ENCODE measurements at places on chromosomes 12 and 14. TPM values are rescaled to one million over a fixed set of nuclear protein-coding genes. Genes with fewer than 3 reads are reported as not detected.

The NEDD1 gene
- 36.3 TPM for total RNA-seq

DNA sequence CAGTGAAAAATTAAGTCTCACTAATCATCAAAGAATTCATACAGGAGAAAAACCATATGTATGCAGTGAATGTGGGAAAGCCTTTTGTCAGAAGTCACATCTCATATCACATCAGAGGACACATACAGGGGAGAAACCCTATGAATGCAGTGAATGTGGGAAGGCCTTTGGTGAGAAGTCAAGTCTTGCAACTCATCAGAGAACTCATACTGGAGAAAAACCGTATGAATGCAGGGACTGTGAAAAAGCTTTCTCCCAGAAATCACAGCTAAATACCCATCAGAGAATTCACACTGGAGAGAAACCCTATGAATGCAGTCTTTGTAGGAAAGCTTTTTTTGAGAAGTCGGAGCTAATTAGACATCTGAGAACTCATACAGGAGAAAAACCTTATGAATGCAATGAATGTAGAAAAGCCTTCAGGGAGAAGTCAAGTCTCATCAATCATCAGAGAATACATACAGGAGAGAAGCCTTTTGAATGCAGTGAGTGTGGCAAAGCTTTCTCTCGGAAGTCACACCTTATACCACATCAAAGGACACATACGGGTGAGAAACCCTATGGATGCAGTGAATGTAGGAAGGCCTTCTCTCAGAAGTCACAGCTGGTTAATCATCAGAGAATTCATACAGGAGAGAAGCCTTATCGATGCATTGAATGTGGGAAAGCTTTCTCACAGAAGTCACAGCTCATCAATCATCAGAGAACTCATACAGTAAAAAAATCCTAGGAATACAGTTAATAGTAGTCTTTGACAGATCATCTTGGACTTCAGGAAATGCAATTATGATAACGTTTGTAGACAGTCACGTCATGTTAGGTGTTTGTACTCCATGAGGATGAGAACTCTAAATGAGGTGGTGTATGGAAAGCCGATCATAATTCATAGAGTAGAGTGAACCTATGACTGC lies 21.1 kb downstream of the ZNF84 start:
- H3K36me3 ChIP-seq = peaks cover 19% of the 10 kb centered on the region
- H3K4me3 ChIP-seq = no peak overlapping the region
- H3K4me1 ChIP-seq = no peaks in the 10 kb centered on the region

GRCh38 chr12:76374386-76375020 lies 26.3 kb upstream of the BBS10 start:
- H3K27me3 ChIP-seq = no peaks in the 10 kb centered on the region
- no peaks in the 10 kb centered on the region for H3K4me1 ChIP-seq
- no peak overlapping the region for H3K27ac ChIP-seq
- no peak for DNase-seq
- H3K36me3 ChIP-seq = peaks cover 6% of the 10 kb centered on the region

The CAPZA3 gene
- total RNA-seq = not detected

The TROAP gene
- total RNA-seq = 79.4 TPM

DNA sequence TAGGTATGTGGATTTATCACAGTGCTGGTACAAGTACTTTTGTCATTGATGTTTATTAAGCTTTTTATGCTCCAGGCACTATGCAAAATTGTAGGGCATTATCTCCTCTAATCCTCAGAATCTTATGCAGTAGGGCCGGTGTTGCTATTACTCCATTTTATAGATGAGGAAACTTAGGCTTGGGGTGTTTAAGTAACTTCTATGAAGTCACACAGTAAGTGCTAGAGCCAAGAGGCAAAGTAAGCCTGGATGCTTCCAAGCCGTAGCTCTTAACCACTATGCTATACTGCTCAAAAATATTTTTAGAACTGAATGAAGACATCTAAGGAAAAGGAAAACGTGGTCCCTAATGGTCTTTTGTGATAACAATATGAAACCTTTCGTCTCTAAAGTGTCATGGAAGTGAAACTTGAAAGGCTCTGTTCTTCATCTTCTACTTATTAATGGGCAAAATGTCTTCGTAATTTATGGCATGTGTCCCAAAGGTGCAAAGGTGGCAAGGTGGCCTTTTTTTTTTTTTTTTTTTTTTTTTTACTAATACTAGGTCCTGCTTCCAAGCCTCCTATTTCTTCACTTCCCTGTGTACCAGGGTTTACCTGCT lies 85.2 kb downstream of the ETV6 start:
- no peak for DNase-seq
- no peak overlapping the region for H3K4me3 ChIP-seq
- no peaks in the 10 kb centered on the region for H3K27me3 ChIP-seq
- H3K27ac ChIP-seq = no peak overlapping the region
- peaks cover 7% of the 10 kb centered on the region for H3K36me3 ChIP-seq
- peaks cover 26% of the 10 kb centered on the region for H3K4me1 ChIP-seq

GRCh38 chr14:69943084-69943780 lies 64.0 kb downstream of the SMOC1 start:
- no peaks in the 10 kb centered on the region for H3K36me3 ChIP-seq
- no peak overlapping the region for H3K27ac ChIP-seq
- H3K4me1 ChIP-seq = no peaks in the 10 kb centered on the region
- no peak overlapping the region for H3K4me3 ChIP-seq
- no peak for DNase-seq
- H3K27me3 ChIP-seq = peaks cover 31% of the 10 kb centered on the region

DNA sequence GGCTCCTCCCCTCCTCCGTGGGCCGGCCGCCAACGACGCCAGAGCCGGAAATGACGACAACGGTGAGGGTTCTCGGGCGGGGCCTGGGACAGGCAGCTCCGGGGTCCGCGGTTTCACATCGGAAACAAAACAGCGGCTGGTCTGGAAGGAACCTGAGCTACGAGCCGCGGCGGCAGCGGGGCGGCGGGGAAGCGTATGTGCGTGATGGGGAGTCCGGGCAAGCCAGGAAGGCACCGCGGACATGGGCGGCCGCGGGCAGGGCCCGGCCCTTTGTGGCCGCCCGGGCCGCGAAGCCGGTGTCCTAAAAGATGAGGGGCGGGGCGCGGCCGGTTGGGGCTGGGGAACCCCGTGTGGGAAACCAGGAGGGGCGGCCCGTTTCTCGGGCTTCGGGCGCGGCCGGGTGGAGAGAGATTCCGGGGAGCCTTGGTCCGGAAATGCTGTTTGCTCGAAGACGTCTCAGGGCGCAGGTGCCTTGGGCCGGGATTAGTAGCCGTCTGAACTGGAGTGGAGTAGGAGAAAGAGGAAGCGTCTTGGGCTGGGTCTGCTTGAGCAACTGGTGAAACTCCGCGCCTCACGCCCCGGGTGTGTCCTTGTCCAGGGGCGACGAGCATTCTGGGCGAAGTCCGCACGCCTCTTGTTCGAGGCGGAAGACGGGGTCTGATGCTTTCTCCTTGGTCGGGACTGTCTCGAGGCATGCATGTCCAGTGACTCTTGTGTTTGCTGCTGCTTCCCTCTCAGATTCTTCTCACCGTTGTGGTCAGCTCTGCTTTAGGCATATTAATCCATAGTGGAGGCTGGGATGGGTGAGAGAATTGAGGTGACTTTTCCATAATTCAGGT lies at the start of gene PSEN1:
TSS of gene PSEN1 (plus strand) at position 121 of the 839 bp plus-strand sequence. CDS start 11,513 bp downstream, outside the sequence.
- H3K36me3 ChIP-seq = 0 out of 2 replicates have a peak, but pooled peaks cover 4% of the 10 kb centered on the region
- no peaks in the 10 kb centered on the region for H3K27me3 ChIP-seq
- peaks cover 9% of the 10 kb centered on the region for H3K4me1 ChIP-seq
- peak within 1 kb of the TSS; percentile 83 for H3K4me3 ChIP-seq

DNA sequence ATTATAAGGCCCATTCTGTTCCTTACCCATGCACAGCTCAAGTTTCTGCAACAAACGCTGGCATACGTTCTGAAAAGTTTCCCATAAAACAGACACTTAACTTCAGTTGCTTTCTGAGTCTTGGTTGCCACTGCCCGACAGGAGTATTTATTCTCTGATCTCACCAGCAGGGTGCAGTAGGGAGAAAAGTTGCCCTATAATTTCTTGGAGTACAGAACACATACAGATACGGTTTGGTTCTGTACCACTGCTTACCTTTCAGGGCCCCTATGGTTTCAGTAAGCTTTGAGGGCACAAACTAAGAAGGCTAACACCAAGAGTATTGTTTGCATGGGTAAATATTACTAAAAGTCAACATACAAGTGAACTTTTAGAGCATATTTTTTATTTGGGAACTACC lies 77.9 kb downstream of the SPATA7 start:
- no peak for DNase-seq
- H3K4me1 ChIP-seq = no peaks in the 10 kb centered on the region
- no peak overlapping the region for H3K27ac ChIP-seq

The SLC35F4 gene
- total RNA-seq = not detected

DNA sequence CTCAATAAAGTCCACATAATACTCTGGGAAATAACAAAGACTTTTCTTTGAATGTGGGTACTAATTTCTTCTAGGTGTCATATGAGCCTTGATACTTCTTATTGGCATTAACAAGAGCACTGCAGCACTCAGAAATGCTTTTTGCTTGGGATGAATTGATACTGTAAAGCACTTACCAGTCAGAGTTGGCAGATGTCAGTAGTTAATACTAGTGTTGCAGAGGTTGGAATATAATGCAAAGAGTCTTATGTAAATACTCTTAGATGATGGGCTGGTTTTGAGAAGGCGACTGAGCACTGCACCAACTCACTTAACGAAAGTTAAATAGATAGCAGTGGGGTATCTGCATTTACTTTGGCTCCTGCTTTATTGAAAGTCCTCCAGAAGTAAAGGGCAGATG lies 25.6 kb upstream of the MBIP start:
- H3K4me3 ChIP-seq = no peak overlapping the region
- H3K36me3 ChIP-seq = no peaks in the 10 kb centered on the region
- H3K27me3 ChIP-seq = no peaks in the 10 kb centered on the region
- H3K27ac ChIP-seq = no peak overlapping the region
- no peaks in the 10 kb centered on the region for H3K4me1 ChIP-seq

- H3K4me1 ChIP-seq = peaks cover 11% of the 10 kb centered on the region
- H3K4me3 ChIP-seq = no peak overlapping the region
- H3K27me3 ChIP-seq = no peaks in the 10 kb centered on the region
- no peak for DNase-seq
Observed at GRCh38 chr12:116544656-116545055, 14.5 kb upstream of the MAP1LC3B2 start.

Data from PC-9 (cell line).